ENCODE measurements at places on chromosomes 12 and 14.
A peak's percentile ranks its signal among the peaks of the same experiment; 100 is the strongest.

GRCh38 chr14:51959928-51960327 is 29.4 kb upstream of the RTRAF start:
- no peak for DNase-seq

- DNase-seq = peak; percentile 13
Observed at GRCh38 chr12:131133994-131134393, 180.3 kb downstream of the ADGRD1 start.

DNA sequence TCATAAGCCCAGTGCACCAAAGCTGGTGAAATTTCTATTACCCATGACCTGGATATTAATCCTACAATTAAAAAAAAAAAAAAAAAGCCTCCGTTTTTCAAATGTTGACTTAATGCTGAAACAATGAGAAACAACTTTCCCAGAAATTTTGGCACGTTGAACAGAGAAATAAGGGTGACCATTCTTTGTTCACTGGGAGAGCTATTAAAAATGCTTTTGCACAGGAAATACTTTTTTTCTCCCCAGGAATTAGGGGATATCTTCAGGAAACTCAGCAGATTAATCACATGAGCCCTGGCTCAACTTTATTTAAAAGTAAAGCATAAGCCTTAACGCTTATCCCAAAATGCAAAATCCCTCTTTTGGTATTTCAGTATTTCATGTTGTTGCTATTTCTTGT is 54.8 kb upstream of the FLRT2 start:
- DNase-seq = no peak

- peak; percentile 60 for DNase-seq
Observed at GRCh38 chr12:98698603-98699463, 53.7 kb downstream of the APAF1 start.
